Upper lobe of left lung (tissue), 6 donors: ENCODE measurements at places on chromosomes 12 and 14. TPM values are rescaled to one million over a fixed set of nuclear protein-coding genes. Genes with fewer than 3 reads are reported as not detected.

DNA sequence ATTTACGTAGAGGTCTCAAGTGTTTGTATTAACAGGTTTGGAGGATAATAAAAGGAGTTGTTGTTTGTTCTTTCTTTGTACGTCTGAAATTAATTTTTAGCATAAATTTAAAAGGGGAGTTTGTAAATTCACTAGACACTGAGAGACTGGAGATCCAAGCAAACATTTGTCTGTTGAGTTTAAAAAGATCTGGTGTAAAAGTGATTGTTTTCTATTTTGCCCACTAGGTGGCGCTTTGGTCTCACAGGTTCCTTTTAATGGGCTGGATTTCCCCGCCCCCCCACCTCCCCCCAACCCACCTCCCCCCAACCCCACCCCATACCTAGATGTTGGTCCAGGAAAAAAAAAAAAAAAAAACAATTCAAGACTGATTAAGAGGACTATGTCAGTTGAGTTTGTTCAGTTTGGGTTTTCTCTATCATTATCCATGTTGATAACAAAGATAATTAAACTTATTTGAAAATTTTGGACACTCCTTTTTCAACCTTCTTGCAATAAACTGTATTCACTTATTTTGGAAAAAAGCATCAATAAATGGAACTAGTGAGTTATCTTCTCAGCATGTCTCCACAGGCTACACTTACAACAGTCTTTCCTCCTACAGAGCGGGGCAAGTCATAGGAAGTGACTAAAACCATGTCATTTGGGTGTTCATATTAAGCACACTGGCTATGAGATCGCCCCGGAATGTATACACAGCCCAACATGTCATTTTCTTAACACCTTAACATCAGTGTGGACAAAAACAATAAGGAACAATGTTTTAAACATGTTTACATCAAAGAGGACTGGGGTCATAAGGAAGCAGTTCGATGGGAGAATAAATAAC is 841.1 kb downstream of the NRXN3 start:
- DNase-seq, result no peak
- H3K4me1 ChIP-seq, result no peaks in the 10 kb centered on the region
- no peak overlapping the region for H3K27ac ChIP-seq
- no peaks in the 10 kb centered on the region for H3K27me3 ChIP-seq

- H3K4me3 ChIP-seq, result peak overlapping the region; percentile 94
- DNase-seq, result no peak
- H3K4me1 ChIP-seq, result peaks cover 36% of the 10 kb centered on the region
- peak overlapping the region; percentile 99 for H3K27ac ChIP-seq
- H3K27me3 ChIP-seq, result no peaks in the 10 kb centered on the region
- H3K36me3 ChIP-seq, result no peaks in the 10 kb centered on the region
Measured at GRCh38 chr14:91509878-91510170, 286 bp downstream of the PPP4R3A start.

ITGB7 gene
- total RNA-seq, result 12.9 TPM

- H3K4me1 ChIP-seq, result no peaks in the 10 kb centered on the region
- no peak overlapping the region for H3K27ac ChIP-seq
- no peaks in the 10 kb centered on the region for H3K27me3 ChIP-seq
- H3K36me3 ChIP-seq, result no peaks in the 10 kb centered on the region
Measured at GRCh38 chr14:79656056-79656455, 555.2 kb downstream of the DIO2 start.

DNA sequence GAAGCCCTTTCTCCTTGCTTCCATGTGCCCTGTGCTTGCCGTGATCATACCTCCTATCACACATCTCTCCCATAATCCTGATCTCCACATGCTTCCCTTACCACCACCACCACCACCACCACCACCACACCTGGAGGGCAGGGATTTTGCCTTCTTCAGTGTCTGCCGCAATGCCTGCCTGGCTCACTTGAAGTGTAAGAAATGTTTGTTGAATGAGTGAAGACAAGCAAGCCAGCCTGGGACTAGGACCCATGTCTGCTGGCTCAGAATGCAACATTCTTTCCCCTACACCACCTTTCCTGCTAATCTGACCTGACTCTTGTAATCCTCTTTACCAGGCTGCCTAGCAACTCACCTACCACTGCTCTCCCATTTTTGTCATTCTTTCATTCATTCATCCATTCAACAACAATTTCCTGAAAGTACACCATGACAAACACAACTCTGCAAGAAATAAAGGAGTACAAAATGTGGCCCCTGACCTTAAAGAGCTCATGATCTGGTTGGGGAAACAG is 3.5 kb upstream of the NID2 start:
- no peaks in the 10 kb centered on the region for H3K36me3 ChIP-seq
- no peak for DNase-seq
- H3K4me3 ChIP-seq, result no peak overlapping the region

- H3K36me3 ChIP-seq, result peaks cover 66% of the 10 kb centered on the region
- H3K27ac ChIP-seq, result peak overlapping the region; percentile 75
- H3K27me3 ChIP-seq, result no peaks in the 10 kb centered on the region
- no peak for DNase-seq
- no peaks in the 10 kb centered on the region for H3K4me1 ChIP-seq
- H3K4me3 ChIP-seq, result no peak overlapping the region
Measured at GRCh38 chr14:105223260-105223659, 25.1 kb upstream of the BTBD6 start.

WNT1 gene
- total RNA-seq, result not detected

PCED1B gene
- 14.5 TPM for total RNA-seq

GRCh38 chr12:3491938-3492792 is 1.2 kb downstream of the PRMT8 start:
- no peaks in the 10 kb centered on the region for H3K4me1 ChIP-seq
- no peak overlapping the region for H3K27ac ChIP-seq
- no peak overlapping the region for H3K4me3 ChIP-seq

DNA sequence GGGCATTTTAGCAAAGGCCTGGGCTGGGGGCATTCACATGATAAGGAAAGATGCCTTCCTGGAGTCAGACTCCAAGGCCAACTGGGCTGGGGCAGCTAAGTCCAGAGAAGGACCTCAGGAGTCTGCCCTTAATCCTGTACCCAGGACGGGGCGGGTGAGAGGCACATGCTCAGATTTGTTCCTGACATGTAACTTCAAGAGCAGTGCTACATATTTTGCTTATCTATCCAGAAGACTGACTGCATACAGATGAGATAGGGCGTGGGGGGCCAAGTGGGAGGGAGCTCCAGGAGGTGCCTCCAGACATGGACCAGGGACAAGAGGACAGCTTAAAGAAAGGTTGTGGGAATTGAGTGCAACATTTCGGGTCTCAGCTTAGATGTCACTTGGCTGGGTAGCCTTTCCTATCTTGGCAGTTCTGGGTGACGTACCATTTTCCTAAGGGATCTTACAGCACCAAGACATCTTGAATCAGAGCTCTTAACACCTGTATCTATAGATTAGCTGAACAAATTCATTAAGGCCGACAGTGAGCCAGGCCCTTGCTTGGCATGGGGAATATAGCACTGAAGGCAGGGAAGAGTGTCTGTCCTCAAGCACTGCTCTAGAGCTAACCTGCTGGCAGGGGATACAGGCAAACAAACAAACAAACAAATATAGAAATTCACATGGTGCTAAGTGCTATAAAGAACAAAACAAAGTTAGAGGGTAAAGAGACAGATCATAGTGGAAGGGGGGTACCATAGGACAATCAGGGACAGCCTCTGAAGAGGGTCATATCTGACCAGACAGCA is 61.2 kb downstream of the PTPN21 start:
- peaks cover 12% of the 10 kb centered on the region for H3K36me3 ChIP-seq
- no peak overlapping the region for H3K4me3 ChIP-seq
- no peaks in the 10 kb centered on the region for H3K27me3 ChIP-seq
- H3K4me1 ChIP-seq, result no peaks in the 10 kb centered on the region
- H3K27ac ChIP-seq, result no peak overlapping the region

DNA sequence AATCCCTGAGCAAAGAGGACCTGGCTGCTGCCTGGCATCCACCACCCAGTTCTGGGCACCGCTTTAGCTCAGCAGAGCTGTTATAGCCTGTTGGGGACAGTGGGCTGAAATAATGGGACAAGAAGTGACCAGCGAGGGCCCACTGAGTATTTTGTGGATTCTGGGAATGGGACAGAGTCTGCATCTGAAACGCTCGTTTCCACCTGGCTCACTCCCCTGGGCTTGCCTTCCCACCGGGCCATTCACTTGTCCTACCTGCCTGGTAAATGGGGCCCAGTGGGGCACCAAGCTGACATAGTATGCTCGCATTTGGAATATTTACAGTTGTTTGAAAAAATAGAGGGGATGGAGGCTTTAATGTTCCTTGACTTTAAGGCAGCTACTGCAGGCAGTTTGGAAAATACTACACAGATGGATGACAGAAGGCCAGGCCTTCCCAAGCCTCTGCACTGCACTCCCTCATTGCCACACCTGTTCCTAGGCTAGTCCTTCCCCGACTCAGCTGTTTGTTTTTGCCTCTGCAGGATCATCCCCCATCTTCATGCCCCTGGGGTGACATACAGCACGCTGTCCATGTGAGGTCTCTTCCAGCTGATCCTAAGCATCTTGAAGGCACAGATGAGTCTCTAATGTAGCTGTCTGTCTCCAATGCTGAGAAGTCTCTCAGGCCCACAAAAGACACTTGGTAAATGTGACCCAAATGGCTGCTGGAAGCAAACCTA is 61.3 kb upstream of the DICER1 start:
- no peak overlapping the region for H3K27ac ChIP-seq
- no peaks in the 10 kb centered on the region for H3K27me3 ChIP-seq
- no peak for DNase-seq
- peaks cover 9% of the 10 kb centered on the region for H3K4me1 ChIP-seq
- no peaks in the 10 kb centered on the region for H3K36me3 ChIP-seq
